ENCODE measurements at places on chromosomes 11 and 22.

- no peak for DNase-seq
These were observed 5.2 kb upstream of the SLC43A3 start for GRCh38 chr11:57432149-57432561.

DNA sequence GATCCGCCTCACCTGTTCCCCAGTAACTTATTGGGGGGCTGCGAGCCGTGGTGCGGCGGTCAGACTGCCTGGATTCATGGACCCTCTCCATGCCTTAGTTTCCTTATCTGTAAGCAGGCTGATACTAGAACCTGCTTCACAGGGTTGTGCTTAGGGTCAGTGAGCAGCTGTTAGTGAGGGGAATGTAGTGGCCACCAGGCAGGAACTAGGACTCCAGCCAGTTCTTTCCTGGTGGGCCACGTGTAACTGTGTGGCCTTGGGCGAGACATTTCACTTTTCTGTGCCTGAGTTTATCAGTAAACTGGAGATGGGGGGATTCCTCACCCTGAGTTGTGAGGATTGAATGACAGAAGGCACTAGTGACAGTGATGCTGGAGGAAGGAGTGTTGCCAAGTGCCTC lies 24.8 kb downstream of the MCM5 start:
- no peak for DNase-seq

DNA sequence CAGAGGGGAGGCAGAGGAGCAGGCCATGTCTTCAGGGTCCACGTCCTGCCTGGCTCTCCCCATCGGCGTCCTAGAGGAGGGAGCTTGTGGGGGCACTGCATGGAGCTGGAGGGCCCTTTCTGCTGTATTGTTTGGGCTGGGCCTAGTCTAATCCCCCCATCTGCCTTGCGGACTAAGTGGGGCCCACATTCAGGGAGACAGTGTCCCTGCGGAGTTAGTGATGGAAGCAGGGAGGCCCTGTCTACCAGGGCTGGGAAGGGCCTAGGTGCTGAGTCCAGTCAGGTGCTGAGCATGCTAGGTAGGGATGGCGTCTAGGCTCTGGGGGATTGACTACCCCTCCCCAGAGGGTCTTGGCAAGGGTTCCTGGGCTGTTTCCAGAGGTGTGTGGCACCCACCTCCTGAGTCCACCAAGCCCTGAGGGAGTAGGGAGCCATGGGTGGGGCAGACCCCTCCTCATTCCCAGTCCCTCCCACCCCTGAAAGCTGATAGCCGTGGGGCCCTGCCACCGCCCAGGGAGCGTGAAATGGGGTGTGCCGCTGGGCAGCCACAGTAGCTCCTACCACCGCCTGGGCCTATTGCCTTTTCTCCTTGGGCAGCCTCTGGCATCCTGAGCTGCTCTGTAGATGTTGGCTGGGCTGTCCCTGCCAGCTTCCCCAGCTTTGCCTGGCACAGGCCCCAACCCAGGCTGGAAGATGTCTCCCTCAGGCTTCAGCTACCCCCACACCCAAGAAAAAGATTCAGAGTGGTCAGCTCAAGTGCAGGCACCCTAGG lies 1.9 kb upstream of the POLD4 start:
- no peak for DNase-seq

DNA sequence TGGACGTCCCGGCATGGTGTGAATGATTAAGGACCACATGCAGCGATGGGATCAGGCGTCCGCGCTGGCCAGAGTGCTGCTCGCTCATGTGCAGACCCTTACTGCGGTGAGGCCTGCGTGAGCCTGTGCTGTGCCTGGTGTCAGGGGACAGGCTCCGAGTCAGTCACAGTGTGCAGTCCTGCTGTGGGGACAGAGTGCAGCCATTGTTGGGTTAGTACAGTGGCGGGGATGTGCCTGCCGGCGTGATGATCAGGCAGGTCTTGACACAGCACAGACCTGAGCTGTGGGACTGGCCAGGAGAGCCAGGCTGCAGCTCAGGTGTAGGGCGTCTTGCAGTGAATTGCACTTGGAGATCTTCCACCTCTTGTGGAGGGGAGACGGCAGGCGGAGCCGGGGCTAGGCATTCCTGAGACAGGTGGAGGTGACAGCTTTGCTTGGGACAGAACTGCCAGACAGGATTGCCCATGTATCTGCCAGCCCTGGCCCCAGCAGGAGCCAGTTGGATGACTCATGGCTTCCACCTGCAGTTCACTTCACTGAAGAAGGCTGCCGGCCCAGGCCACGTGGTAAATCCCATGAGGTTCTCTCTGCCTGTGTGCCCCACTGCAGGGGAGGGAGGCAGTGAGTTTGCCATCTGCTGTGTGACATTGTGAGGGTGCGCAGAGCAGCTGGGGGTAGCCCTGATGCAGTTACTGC lies 17.3 kb downstream of the TRMU start:
- no peak for DNase-seq

- DNase-seq: no peak
These were observed 5.6 kb downstream of the TBX1 start for GRCh38 chr22:19766240-19766510.

DNA sequence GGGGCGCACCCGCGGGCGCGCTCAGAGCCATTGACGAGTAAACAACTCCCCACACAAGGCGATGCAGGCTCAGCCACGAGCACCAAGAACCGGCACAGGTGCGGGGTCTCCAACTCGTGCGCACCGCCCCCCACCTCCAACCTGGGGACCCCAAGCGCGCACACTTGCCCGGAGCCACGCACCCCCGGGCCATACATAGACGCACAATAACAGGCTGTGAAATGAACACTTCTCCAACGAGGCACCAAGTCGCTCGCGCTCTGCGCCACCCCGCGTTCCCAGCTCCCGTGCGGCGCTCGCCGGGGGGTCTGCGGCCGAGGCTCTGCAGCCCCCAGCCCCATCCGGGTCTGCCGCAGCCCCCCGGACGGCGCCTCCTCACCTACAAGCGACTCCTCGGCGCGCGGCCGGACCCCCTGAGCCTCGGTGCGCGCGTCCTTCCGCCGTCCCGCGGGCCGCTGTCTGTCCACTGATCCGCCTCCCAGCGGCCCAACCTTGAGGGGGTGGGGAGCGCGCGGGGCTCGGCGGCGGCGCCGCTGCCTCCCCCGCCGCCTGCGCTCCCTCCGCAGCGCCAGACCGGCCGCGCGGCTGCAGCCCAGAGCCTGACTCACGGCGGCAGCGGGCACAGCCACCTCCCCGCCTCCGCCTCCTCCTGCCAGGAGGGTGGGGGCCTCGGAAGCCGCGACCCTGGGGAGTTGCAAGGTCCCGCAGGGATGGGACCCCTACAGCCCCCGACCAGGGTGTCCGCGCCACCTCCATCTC lies 1.6 kb downstream of the IFITM10 start:
- DNase-seq: no peak

- no peak for DNase-seq
These were observed 13.9 kb upstream of the MYO18B start for GRCh38 chr22:25728071-25728470.

DNA sequence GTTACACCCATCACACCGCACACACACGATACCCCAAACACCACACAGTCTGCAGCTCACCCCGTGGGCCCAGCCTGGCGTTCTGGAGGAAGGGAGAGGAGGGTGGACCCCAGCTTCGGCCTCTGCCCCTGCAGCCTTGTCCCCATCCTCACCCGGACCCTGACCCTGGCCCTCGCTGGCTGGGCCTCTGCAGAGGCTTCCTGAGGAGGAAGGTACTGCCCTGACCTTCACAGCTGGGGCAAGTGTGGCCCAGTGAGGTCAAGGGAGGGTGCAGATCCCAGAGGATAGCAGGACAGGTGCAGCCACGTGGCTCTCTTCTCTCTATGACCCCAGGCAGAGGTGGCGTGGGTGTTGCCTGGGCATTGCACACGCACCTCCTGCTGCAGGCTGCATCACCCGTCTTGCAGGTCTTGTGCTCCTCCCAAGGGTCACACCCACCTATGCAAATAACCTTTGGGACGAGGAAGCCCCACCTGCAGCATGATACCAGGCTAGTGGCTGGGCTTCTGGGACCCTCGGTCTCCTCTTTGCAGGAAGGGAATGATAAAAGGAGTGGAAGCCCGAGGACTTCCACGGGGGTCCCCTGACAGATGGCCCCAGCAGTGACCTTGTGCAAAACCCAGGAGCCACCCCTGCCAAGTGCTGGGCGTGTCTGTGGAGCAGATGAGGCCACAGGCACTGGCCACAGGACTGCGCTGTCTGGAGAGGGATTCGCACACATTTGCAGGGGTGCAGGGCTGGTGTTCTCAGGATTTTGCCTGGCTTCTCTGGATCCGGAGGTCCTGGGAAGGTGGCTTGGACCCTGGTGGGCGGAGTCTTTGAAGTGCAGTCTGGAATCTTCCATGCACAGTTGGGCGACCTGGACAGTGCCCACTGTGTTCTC lies 1241.5 kb downstream of the BRD1 start:
- DNase-seq: no peak

GRCh38 chr11:61069427-61069826 lies 32.9 kb upstream of the CD5 start:
- no peak for DNase-seq

DNA sequence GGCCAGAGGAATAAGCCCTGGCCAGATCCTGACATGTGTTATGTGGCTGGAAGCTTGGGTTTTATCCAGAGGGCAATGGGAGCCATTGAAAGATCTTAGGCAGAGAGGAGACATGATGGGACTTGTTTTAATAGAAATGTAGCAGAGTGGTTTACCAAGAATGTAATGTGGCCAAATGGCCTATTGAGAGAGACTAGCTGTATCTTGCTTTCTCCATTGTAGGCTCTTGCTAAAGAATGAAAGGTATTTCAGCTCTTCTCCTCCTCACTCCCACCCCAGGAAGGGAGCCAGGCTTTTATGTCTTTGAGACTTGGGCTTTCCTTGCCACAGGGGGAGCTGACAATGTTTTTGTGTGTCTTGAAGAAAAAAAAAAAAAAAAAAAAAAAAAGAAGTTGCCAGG lies 82.3 kb downstream of the TRIM29 start:
- no peak for DNase-seq

DNA sequence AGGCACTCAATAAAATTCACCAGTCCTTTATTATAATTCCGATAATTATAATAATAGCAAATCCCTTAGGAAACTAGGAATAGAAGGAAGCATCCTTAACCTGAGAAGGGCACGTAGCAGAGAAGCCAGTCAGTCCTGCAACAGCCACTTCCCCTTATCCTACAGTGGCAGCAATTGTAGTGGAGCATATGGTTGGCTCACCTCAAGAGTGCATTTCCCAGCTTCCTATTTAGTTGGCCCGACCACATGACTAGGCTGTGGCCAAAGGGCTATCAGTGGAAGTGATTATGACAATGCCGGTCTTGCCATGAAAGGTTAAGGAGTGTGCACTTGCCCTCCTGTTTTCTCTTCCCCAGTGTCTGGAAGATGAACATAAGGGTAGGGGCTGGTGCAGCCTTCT lies 27.0 kb downstream of the TESMIN start:
- DNase-seq: no peak

- no peak for DNase-seq
These were observed 5.4 kb downstream of the RAB38 start for GRCh38 chr11:88169881-88170280.

DNA sequence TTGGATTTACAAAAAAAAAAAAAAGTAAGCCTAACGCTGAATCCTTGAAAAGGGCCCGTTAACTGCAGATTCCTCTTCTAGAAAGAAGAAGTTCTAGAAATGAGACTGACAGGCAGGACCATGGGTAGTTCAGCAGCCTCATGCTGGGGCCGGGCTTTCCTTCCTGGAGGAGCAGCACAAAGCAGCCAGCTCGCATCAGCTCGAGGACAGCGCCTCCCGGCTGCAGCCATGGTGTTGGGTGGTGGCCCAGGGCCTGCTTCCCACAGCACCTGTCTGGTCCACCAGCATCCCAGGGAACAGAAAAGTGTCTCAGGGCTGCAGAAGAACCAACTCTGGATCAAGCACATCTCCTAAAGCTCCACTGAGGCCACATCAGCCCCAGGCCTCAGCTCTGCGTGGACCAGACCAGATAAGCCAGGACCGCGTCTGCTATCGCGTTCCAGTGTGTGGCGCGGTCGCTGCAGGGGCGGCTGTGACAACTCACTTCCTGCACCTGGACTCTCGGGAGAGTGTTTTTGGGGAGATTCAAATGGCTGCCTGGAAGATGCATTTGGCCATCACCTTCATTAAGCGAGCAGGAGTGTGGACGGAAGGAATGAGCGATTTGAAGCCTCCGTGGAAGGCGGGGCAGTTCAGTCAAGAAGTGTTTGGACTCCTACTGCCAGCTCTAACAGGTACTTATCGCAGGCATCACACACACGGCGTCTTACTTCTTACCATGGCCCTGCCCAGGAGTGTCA lies 53.5 kb downstream of the MYH9 start:
- DNase-seq: no peak

DNA sequence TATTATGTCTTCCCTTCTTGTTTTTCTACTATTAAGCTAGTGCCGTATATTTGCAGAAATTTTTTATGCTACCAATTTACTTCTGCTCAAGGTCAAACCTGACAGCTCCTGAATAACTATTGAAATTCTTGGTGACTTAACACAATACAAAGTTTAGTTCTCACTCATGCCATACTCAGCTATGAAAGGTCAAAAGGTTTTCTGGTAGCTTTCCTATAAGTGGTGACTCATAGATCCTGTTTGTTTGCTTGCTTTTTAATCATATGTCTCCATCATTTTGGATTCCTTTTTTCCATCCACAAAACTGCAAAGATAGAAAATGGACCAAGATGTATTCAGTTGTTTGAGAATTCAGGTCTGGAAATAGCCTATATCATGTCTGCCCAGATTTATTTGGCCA lies 855.8 kb upstream of the LRRC4C start:
- no peak for DNase-seq

DNA sequence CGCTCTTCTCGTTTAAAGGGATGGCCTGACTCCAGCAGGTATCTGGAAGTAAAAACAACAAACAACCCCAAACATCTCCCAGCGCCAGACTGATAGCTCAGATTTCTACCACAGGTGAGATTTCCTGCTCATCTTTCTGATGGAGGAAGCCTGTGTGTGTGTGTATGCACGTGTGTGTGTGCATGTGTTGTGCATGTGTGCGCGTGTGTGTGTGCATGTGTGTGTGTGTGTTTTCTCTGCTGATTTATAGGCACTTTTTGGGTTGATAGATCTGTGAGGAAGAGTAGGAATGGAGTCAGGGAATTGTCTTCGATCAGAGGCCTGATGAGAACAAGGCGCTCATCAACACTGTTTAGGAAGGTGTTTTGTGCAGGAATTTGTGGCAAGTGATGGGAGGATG lies 103.0 kb downstream of the PKNOX2 start:
- no peak for DNase-seq

- DNase-seq: no peak
These were observed 603.7 kb downstream of the TBC1D22A start for GRCh38 chr22:47366026-47366767.

DNA sequence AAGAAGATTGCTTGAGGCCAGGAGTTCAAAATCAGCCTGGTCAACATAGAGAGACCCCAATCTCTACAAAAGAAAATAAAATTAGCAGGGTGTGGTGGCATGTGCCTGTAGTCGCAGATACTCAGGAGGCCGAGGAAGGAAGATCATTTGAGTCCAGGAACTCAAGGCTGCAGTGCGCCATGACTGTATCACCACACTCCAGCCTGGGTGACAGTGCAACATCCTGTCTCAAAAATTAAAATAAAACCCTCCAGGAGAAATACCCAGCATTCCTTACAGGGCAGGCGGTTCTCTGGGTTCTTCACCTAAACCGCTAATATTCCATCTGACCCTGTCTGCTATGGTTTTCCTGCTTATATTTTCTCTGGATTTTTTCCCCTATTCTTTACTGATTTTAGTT lies 13.5 kb downstream of the TCF20 start:
- DNase-seq: no peak
